ENCODE measurements at places on chromosomes 4 and X.
A peak's percentile ranks its signal among the peaks of the same experiment; 100 is the strongest.

DNA sequence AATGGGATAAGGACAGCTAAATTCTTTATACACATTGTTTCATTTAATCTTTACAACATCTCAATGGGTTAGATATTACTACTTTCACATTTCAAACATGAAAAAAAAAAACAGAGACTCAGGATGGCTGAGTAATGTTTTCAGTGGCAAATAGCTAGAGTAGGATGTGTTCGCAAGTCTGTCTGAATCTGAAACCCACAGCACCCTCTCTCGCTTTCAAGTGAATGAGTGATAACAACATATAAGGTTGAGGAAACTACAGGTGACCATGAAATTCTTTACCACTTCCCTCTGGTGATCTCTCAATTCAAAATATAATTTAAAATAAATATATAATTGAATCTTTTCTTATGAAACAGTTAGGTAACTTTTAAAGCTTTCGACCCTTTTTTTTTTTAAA, 162.6 kb downstream of the PRR32 start:
- no peak for DNase-seq

DNA sequence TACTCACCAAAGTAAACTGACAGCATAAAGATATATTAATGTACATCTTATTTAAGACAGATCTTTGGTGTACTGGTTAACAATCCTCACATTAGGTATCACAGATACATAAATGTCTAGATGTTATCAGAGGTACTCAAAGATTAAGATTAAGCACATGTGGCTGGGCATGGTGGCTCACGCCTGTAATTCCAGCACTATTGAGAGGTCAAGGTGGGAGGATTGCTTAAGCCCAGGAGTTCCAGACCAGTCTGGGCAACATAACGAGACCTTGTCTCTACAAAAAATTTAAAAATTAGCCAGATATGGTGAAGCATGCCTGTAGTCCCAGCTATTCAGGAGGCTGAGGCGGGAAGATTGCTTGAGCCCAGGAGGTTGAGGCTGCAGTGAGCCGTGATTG, 145.7 kb upstream of the SH3RF1 start:
- no peak for DNase-seq

GRCh38 chrX:133776072-133776471, 209.3 kb downstream of the GPC3 start:
- no peak for DNase-seq

DNA sequence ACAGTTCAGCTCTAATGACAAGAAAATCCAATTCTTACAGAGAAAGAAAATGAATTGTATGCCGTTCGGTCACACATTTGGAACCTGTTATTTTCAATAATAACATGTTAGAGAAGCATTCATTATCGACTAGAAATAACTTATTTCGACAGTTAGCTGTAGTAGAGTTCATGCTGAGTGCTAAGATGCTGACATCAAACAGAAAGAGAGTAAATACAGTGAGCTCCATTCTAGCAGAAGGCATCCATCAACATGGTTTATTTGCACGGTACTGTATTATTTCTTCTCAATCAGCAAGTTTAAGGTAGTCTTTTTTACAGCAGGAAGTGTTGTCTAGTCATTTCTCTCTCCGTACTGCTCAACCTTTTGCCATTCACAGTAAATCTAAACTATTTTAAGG, 732.1 kb downstream of the STIM2 start:
- no peak for DNase-seq

GRCh38 chr4:130714006-130714405, 1618.1 kb downstream of the C4orf33 start:
- no peak for DNase-seq

GRCh38 chr4:73698217-73698616, 42.2 kb upstream of the CXCL8 start:
- DNase-seq = no peak

DNA sequence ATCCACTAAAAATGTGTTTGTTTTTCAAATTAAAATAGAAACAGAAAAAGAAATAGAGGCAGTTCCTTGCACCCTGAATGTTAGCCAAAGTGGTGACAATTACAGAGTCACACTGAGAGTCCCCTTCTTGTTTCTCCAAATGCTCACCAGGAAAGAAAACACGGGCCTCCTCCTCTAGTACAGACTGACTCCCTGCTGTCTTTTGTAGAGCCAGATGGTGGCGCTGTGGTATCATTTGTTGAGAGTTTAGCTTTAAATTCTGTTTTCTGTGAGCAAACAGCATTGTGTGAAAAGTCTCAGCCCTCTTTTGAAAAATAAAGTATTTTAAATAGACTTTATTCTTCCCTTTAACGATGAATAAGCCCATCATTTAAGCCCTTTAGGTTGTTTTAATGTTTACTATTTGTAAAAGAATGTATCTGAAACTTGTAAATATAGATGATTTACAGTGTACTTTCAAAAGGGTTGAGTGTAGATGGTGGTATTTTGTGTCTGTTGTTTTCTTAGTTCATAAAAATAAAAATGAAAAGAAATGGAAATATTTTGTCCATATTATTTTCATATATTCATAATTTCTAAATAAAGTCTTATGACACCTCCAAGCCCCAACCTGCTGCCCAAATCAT, 36.9 kb upstream of the ATOH1 start:
- peak; percentile 23 for DNase-seq

- DNase-seq = no peak
Measured at GRCh38 chr4:6393544-6394475, 78.6 kb downstream of the PPP2R2C start.

DNA sequence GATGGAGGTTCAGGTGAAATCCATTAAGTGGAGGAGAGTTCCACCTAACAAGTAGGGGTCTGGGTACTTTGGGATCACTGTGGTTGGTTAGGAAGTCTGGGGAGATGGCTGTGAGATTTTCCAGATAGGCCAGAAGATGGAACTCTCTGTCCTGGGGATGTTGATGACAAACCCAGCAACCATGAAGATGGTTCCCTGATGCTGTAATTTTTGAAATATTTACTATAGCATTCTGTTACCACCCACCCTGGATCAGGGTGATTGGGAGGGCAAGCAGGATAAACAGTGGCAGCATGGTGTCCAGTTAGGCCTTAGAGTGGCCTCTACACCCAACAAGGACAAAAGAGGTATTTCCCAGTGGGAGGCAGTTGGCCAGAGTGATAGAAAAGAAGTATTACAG, 15.9 kb upstream of the NELFA start:
- DNase-seq = no peak

DNA sequence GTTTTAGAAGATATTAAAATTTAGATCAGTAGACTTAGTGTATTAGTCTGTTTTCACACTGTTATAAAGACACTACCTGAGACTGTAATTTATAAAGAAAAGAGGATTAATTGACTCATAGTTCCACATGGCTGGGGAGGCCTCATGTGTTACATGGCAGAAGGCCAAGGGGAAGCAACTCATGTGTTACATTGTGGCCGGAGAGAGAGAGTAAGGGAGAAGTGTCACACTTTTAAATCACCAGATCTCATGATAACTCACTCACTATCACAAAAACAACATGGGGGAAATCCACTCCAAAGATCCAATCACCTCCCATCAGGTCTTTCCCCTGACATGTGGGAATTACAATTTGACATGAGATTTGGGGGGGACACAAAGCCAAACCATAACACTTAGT, 1159.7 kb upstream of the PCDH7 start:
- no peak for DNase-seq

DNA sequence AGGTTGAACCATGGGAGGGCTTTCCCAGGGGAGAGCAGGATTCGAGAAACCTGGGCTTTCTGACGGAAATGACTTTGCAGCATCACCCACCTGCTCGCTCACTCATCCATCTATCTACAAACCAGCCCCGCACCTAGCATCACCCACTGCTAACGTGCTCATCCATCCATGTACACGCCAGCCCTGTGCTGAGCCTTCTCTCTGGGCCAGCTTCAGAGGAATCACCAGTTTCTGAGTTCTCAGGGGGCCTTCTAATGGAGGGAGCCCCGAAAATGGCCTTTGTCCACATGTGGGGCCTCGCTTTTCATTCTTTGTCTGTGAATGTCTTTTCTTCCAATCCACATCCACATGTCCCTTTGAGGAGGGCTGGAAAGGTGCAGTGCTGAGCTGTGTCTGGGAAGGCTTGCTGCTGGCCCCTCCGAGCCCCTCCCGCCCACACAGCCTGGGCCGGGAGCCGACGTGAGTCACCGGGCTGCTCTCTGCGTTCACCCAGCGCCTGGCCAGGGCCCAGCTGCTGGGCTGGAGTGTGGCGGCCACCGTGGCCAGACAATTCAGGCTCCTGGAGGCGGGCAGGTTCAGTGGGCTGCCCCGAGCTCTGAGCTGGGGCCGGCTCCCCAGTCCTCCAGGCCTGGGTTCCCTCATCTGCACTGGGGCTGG, 14.7 kb downstream of the SORCS2 start:
- DNase-seq = no peak

DNA sequence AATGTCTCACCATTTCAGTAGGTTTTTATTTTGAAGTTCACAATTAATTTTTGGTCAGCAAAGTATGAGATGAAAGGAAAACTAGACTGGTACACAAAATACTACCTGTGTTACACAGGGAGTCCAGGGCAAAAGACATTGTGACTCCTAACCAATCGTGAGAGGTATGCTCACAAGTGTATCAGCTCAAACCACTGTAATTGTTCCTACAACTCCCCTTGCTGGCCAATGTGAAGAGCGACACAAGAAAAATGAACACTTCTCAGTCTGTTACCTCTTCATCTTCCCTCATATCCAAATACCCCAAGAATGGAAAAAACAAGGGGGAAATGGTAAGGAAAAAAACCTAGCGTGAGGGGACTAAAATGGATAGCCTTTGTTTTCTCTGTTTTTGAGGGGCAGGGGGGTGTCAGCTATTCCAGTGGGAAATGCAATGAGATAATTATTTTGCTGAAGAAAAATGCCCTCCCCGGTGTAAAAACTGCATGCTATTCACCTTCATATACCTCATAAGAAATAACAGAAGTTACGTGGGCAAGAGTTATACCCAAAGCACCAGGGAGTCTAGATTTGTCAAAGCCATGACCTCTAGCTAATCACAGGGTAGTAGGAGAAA, 30.6 kb upstream of the NSUN7 start:
- DNase-seq = peak; percentile 41

DNA sequence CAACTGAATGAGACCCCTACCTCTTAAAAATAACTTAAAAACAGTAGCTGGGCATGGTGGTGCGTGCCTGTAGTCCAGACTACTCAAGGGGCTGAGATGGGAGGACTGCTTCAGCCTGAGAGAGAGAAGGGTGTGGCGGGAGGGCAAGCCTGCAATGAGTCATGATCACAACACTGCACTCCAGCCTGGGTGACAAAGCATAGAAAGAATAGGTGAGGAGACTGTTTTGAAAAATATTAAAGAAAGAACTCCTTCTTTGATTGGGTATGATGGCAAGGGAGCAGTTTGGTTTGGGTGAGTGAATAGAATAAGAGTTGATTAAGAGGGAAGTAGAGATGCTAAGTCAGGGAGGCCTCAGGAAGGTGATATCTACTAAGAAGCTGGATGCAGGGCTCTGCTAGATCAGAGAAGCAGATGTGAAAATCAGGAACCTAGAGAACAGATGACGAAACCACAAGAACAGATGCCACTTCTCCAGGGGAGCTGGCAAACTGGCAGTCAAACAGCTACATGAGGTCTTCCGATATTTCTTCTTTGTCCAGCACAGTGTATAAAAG, 318.6 kb downstream of the OPHN1 start:
- no peak for DNase-seq

DNA sequence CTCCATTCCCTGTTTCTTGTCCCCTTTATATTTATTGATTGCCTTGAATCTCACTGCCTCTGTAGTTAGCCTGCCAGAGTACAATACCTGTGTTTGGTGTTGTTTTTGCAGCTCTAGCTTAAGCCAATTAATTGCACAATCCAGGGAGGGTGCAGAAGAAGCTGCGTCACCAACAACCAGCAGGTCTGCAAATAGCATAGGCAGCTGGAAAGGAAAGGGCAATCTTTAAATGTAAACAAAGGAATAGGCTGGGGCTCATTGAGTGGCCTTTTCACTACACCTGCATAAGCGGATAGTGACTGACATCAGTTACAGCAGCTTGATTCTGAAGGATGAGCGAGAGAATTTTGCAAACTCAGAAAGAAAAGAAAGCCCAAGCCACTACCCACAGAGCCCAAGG, 106.8 kb upstream of the RAI2 start:
- DNase-seq = no peak

GRCh38 chr4:78779280-78779679, 3.1 kb downstream of the BMP2K start:
- DNase-seq = no peak

DNA sequence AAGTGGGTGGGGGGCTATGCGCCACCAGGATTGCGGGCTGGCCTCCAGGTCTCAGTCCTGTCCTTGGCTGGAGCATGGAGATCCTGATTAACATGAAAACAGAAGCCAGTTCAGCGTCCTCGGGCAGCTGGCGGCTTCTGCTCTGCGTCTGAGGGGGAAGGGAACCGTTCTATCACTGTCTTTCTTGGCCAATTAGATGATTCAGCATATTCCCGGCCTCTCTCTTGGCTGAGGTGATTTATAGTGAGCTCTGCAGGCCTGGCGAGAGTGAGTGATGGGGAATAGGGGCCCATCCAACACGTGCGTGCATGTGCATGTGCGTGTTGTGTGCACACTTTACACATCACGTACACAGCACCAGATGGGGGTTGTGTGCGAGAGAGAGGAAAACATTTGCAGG, 145.8 kb upstream of the ATP6AP2 start:
- no peak for DNase-seq

GRCh38 chr4:138301536-138301935, 59.4 kb upstream of the SLC7A11 start:
- no peak for DNase-seq

- no peak for DNase-seq
Measured at GRCh38 chrX:150577174-150577573, 8.8 kb downstream of the MTM1 start.

GRCh38 chr4:40327340-40327739, 7.8 kb upstream of the CHRNA9 start:
- no peak for DNase-seq

DNA sequence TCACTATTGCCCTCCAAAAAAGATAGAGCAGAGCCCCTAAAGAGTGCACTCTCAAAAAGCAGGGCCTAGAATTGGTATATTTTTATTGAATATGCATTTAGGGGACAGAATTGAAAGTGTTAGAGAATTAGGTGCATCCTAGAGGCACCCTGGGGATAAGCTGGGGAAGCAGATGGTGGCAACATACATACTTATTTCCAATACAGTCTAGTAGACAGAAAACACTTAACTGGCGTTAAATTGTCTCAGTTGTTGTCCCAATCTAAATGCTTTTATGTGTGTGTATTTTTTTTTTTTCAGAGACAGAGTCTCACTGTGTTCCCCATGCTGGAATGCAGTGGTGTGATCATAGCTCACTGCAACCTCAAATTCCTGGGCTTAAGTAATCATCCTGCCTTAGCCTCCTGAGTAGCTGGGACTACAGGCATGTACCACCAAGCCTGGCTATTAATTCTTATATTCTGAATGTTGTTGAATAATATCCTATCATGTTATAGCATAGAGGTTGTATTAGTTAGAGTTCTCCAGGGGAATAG, 481.8 kb downstream of the GRXCR1 start:
- DNase-seq = no peak

GRCh38 chr4:181018913-181019312, 1224.3 kb upstream of the TENM3 start:
- DNase-seq = no peak
